ENCODE measurements at places on chromosomes 2 and 18. TPM values are rescaled to one million over a fixed set of nuclear protein-coding genes. Genes with fewer than 3 reads are reported as not detected.
A peak's percentile ranks its signal among the peaks of the same experiment; 100 is the strongest.

- no peak overlapping the region for H3K27ac ChIP-seq
- no peaks in the 10 kb centered on the region for H3K4me1 ChIP-seq
- H3K4me3 ChIP-seq: no peak overlapping the region
- no peak for DNase-seq
Measured at GRCh38 chr2:176074919-176075425, 8.8 kb downstream of the EVX2 start.

DNA sequence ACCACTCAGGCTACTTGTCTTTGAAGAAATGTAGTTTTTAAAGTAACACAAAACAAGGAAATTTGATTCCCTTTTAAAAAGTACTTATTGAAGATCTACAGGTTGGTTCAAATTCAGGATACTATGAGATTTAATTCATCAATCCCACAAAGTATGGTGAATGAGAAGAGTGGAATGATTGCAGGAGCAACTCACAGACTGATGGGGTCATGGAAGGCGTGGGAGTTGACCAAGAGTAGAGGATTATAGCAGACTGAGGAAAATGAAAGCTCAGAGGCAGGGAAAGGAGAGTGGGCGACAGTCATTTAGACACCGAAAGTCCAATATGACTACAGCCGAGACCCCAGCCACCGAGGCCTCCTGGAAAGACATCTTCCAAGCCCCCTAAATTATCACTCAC is 12.5 kb upstream of the DAPL1 start:
- H3K36me3 ChIP-seq: no peaks in the 10 kb centered on the region
- H3K4me1 ChIP-seq: no peaks in the 10 kb centered on the region
- H3K27ac ChIP-seq: no peak overlapping the region
- no peak for DNase-seq

DNA sequence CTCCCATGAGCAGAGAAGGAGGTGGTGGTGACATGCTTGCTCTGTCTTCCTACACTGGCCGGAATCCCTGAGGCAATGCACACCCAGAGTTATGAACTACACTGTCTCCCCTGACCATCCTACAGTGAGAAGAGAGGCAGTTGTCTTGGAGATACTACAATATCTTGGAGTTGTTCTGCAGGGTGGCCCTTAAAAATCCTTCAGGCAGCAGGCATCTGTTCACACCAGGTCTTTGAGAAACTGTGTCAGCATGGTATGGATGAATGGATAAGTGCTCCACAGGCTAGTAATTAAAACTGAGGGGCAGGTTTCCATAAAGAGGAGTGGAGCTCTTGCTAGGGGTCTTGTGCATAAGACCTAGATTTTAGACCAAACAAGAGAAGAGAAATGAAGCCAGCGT is 223.7 kb upstream of the COPS8 start:
- no peak overlapping the region for H3K4me3 ChIP-seq
- no peak for DNase-seq
- no peaks in the 10 kb centered on the region for H3K27me3 ChIP-seq
- H3K27ac ChIP-seq: no peak overlapping the region
- H3K4me1 ChIP-seq: no peaks in the 10 kb centered on the region
- H3K36me3 ChIP-seq: no peaks in the 10 kb centered on the region

COPS8 gene
- total RNA-seq: 14.5 TPM

CLIP4 gene
- total RNA-seq: 6.6 TPM

DNA sequence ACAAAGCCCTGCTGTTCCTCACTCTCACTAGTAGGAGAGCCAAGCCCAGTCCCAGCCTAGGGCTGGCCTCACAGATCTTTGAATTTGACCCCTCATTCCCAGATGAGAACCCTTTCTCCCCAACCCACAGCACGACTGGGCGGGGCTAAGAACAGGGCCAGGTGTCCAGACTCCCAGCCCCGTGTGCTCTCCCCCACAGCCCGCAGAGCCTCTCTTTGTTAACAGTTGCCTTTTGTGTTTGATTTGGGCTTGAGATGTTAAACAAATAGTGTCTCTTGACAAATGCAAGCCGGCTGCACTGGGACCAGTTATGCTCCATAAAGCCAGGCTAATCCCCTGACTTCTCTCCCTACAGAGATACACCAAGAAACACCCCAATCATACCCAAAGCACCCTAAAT is 4.7 kb upstream of the KCNK3 start:
- no peaks in the 10 kb centered on the region for H3K27me3 ChIP-seq
- peak; percentile 81 for DNase-seq
- peaks cover 47% of the 10 kb centered on the region for H3K4me1 ChIP-seq
- H3K36me3 ChIP-seq: no peaks in the 10 kb centered on the region
- no peak overlapping the region for H3K4me3 ChIP-seq

GRCh38 chr18:21914739-21915319 is 174.2 kb downstream of the MIB1 start:
- H3K27ac ChIP-seq: no peak overlapping the region
- H3K27me3 ChIP-seq: no peaks in the 10 kb centered on the region
- H3K4me3 ChIP-seq: no peak overlapping the region

- no peak for DNase-seq
- H3K27me3 ChIP-seq: no peaks in the 10 kb centered on the region
Measured at GRCh38 chr2:199955007-199955338, 318 bp downstream of the TYW5 start.

DNA sequence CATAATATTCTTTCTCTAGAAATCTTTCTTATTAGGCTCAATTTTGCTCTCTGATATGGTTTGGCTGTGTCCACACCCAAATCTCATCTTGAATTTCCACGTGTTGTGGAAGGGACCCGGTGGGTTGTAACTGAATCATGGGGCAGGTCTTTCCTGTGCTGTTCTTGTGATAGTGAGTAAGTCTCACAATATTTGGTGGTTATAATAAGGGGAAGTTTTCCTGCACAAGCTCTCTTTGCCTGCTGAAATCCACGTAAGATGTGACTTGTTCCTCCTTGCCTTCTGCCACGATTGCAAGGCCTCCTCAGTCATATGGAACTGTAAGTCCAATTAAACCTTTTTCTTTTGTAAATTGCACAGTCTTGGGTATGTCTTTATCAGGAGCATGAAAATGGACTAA is 73.8 kb downstream of the CAVIN2 start:
- H3K27me3 ChIP-seq: no peaks in the 10 kb centered on the region
- no peaks in the 10 kb centered on the region for H3K4me1 ChIP-seq
- no peak for DNase-seq
- no peak overlapping the region for H3K27ac ChIP-seq
- no peaks in the 10 kb centered on the region for H3K36me3 ChIP-seq

- no peak overlapping the region for H3K27ac ChIP-seq
- no peaks in the 10 kb centered on the region for H3K27me3 ChIP-seq
- no peak overlapping the region for H3K4me3 ChIP-seq
Measured at GRCh38 chr2:209973328-209973727, 29.1 kb upstream of the RPE start.

DNA sequence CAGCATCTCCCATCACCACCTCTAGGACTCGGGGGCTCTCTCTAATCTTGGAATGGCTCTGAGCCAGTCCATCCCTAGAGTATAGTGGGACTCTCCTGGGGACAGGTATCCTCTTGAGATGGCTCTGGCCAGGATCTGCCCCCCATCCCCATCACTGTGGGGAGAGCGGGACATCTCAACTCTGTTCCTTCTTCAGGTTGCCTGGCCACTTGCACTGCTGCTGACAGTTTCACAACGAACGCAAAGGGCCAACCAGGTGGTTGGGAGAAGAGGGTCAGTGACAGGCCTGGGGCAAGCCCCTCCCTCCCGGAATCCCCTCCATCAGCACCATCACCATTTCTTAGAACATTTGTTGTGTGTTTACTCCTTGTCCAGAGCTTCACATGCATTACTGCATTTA is 62.6 kb downstream of the CIB4 start:
- DNase-seq: no peak
- no peaks in the 10 kb centered on the region for H3K27me3 ChIP-seq
- H3K4me1 ChIP-seq: no peaks in the 10 kb centered on the region

DNA sequence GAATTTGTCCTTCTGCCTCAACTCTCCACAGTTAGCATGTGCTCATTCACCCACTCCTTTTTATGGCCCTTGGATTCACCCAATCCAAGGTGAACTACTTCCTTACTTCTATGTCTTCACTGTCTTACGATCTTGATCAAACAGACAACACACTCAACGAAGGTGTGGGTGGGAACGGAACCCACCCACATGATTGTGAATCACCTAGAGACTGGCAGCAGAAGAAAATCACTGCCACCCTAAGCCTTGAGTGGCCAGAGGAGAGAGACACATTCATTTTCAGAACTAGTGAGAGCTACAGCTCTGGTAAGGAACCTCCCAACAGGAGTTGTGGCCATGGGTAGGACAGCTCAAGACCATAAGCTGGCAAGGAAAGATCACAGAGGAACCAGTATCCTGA is 194.3 kb downstream of the PLCL1 start:
- H3K27ac ChIP-seq: no peak overlapping the region
- H3K36me3 ChIP-seq: no peaks in the 10 kb centered on the region
- H3K4me3 ChIP-seq: no peak overlapping the region
- no peaks in the 10 kb centered on the region for H3K4me1 ChIP-seq
- H3K27me3 ChIP-seq: no peaks in the 10 kb centered on the region
- DNase-seq: no peak

NYAP2 gene
- total RNA-seq: 0.03 TPM

- H3K27me3 ChIP-seq: no peaks in the 10 kb centered on the region
- no peak for DNase-seq
- no peak overlapping the region for H3K4me3 ChIP-seq
- no peaks in the 10 kb centered on the region for H3K4me1 ChIP-seq
- no peak overlapping the region for H3K27ac ChIP-seq
Measured at GRCh38 chr2:51903728-51904127, 871.8 kb upstream of the NRXN1 start.

DNA sequence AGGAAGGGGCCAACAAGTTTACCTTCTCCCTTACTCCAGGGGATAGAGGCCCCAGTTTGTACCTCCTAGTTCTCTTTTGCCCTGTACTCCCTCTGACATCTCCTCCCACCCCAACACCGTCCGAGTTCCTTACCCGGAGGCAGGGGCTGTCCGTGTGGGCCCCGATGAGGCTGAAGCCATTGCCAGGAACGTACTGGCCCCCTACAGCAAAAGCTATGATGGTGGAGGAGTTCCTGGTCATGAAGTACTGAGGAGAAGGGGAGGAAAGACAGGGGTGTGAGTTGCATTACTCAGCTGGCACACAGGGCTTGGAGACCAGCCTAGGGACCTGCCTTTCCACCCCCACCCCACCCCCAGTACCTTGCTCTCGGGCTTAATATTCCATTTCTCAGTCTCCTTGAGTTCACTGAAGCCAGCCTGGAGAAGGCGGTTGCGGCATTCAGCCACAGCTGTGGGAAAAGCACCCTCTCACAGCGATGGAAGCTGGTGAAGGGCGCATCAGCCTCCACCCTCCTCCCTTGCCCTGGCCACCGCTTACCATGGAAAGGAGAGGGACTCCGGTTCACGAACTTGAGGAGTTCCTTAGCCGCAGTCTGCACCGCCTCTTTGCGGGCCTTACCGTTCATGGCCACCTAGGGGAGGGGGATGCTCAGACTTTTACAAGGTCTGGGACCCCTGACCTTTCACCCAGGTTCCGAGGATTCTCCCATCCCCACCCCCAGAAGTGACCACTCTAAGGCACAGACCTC is 1.0 kb downstream of the DNPEP start:
- no peaks in the 10 kb centered on the region for H3K27me3 ChIP-seq
- H3K27ac ChIP-seq: peak overlapping the region; percentile 90
- peak overlapping the region; percentile 84 for H3K4me3 ChIP-seq
- DNase-seq: peak; percentile 42
- no peaks in the 10 kb centered on the region for H3K4me1 ChIP-seq
- H3K36me3 ChIP-seq: peaks cover 25% of the 10 kb centered on the region

- H3K4me1 ChIP-seq: peaks cover 35% of the 10 kb centered on the region
- no peaks in the 10 kb centered on the region for H3K36me3 ChIP-seq
- DNase-seq: no peak
- H3K27me3 ChIP-seq: no peaks in the 10 kb centered on the region
- H3K4me3 ChIP-seq: no peak overlapping the region
Measured at GRCh38 chr2:64359171-64359891, 94.6 kb upstream of the LGALSL start.

DNA sequence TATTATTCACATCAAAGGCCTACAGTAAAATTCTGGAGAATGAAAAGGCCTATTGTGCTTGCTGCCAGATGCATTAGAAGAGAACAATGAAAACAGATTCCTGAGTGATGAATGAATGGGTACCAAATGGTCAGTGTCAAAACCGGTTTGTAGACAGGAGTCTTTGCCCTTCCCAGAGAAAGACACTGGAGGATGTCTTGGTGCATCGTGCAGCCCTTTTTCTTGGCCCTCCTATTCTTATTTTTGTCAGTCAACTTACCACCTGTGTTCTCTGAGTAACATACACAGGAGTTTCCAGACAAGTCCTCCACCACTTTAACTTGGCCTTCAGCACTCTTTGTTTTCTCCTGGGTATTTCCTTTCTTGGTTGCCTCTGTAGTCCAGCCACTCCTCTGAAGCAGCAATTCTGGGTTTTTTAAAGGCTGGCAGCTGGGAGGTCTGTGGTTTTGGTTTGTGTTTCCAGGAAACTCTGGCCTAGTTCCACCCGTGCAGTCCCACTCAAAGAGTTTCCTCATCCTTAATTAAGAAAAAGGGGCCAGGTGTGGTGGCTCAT is 29.4 kb downstream of the PSTPIP2 start:
- no peaks in the 10 kb centered on the region for H3K27me3 ChIP-seq
- DNase-seq: no peak
- H3K4me3 ChIP-seq: no peak overlapping the region
- H3K4me1 ChIP-seq: no peaks in the 10 kb centered on the region

POTEJ gene
- not detected for total RNA-seq

- H3K4me3 ChIP-seq: peak overlapping the region; percentile 16
- no peaks in the 10 kb centered on the region for H3K4me1 ChIP-seq
- no peak overlapping the region for H3K27ac ChIP-seq
- H3K36me3 ChIP-seq: no peaks in the 10 kb centered on the region
- DNase-seq: no peak
Measured at GRCh38 chr18:55780586-55781071, 192.6 kb upstream of the TCF4 start.

DNA sequence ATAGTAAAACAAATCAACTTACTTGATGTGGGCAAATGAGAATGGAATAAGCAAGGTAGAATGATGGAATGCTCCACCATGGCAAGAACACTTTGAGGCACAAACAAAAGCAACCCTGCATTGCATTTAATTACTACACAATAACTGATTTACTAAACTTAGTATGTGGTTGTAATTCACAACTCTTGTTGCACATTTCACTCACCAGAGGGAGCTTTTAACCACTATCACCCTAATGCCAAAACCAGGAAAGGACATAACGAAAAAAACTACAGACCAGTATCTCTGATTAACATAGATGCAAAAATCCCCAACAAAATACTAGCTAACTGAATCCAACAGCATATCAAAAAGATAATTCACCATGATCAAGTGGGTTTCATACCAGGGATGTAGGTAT is 659.8 kb downstream of the CPS1 start:
- no peaks in the 10 kb centered on the region for H3K27me3 ChIP-seq
- no peak overlapping the region for H3K27ac ChIP-seq
- H3K4me1 ChIP-seq: no peaks in the 10 kb centered on the region

- no peak for DNase-seq
- H3K4me1 ChIP-seq: no peaks in the 10 kb centered on the region
- H3K27ac ChIP-seq: no peak overlapping the region
- no peaks in the 10 kb centered on the region for H3K27me3 ChIP-seq
- H3K4me3 ChIP-seq: no peak overlapping the region
- no peaks in the 10 kb centered on the region for H3K36me3 ChIP-seq
Measured at GRCh38 chr2:54768772-54769428, 45.4 kb downstream of the EML6 start.

FIGN gene
- total RNA-seq: 8.5 TPM
